ENCODE measurements at places on chromosomes 16 and 17.

GRCh38 chr16:69436896-69437295 lies 12.5 kb downstream of the CYB5B start:
- DNase-seq = no peak

DNA sequence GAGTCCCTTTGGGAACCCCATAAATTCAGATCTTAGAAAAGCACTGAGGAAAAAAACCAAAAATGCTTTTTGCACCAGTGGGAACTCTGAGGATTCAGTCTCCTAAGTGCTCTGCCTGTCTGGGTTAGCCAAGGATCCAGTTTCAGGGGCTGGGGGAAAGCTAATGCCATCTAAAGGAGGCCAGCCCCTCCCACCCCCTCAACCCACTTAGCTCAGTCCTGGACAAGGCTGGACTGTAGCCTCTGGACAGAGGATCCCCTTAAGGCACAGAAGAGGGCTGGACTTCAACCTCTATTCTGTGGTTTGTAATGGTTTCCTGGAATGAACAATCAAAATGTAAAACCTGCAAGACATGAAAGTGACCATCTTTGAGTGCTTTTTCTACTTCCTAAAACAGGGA lies 356.1 kb upstream of the ZFHX3 start:
- no peak for DNase-seq

GRCh38 chr17:74011966-74012365 lies 191.5 kb upstream of the RPL38 start:
- no peak for DNase-seq

DNA sequence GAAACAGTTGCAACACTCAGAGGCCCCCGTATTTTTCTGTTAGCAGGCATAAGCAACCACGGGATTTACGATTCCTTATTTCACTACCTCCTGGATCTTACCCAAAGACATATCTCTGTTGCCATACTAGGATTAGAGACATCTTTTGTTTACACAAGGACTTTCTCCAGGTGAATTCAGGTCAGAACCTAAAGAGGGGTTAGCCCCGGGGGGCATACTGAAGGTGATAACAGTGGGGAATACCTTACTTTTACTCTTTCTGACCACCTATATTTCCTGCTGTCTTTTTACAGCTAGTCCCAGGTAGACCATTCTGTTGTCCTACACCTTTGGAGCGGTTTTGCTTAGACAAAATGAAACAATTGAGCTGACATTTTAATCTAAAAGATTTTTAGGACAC lies 27.9 kb upstream of the CDH8 start:
- DNase-seq = no peak

DNA sequence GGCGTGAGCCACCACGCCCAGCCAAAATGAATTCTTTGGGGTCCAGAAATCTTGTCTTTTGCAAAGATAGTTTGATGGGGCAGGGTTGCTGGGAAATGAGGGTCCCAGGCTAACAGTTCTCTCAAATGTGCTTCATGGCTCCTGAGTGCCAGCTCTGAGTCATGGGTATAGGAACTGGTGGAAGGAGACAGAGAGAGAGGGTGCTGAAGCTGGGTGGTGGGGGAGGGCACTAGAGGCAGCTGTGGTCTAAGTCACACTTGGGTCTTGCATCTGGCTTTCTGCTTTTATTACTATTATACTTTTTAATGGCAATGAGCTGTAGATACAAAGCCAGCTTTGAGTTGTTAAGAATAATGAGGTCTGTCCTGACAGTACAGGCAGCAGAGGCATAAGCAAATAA lies 54.6 kb downstream of the PRKCA start:
- no peak for DNase-seq

- no peak for DNase-seq
These were observed 15.8 kb downstream of the CLEC10A start for GRCh38 chr17:7064261-7064660.

DNA sequence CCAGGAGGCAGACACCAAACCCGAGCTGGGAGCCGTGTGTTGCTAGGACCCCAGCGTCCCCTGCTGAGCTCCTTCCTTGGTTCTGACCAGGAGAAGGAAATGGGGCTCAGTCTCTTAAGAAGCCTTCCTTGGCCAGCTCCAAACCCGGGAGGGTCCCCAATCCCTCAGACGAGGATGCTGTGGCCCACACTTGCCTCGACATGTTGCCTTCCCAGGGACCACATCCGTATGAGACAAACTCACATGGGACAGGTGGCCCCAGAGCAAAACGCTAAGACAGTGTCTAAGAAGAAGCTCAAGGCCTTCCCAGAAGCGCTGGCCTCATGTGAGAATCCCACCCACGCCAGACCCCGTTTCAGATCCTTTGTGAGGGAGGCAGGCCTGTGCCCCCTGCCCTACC lies 19.8 kb downstream of the LGALS9 start:
- no peak for DNase-seq

DNA sequence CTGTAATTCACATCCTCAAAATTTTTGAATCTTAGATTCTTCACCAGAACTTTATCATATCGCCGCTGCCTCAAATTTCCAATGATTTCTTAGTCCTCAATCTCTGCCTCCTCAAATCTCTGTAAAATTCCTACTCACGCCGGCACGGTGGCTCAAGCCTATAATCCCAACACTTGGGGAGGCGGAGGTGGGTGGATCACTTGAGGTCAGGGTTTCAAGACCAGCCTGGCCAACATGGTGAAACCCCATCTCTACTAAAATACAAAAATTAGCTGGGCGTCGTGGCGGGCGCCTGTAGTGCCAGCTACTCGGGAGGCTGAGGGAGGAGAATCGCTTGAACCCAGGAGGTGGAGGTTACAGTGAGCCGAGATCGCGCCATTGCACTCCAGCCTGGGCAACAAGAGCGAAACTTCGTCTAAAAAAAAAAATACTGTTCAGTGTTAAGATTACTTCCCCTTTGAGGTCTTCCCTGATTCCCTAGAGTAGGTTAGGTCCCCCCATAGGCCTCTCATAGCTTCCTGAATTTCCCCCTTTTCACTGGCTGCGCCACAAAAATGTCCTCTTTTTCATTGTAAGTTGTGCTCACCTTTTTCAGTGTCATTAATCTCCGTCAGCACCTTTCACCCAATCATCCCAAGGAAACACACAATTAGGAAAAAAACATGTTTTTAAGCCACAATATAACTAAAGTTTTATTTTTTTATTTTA lies 919 bp upstream of the CBX1 start:
- DNase-seq = no peak

- DNase-seq = no peak
These were observed 105.9 kb upstream of the ANKFN1 start for GRCh38 chr17:56047331-56047730.

DNA sequence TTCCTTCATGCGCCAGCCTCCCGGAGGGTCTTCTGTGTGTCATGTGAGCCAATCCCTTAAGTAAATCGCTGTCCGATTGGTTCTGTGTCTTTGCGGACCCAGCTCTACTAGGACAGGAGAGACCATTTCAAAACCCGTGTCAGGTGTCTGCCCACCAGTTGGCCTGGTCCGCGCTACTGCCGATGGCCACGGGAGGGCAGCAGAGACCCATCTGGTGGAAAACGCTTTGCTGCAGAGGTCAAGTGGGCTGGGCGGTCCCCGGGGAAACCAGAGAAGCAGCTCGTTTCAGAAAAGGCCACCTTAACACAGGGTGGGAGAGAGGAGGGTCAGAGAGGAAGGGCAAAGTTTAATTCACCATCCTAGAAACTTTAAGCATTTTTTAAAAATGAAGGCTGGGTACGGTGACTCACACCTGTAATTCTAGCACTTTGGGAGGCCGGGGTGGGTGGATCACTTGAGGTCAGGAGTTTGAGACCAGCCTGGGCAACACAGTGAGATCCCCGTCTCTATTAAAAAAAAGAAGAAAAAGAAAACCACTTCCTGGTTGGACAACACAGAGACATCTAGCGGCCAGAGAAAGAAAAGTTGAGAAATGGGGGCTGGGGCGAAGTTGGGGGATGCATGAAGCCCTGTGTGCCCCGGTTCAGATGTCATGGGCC lies 2.8 kb upstream of the CIBAR2 start:
- peak; percentile 90 for DNase-seq

DNA sequence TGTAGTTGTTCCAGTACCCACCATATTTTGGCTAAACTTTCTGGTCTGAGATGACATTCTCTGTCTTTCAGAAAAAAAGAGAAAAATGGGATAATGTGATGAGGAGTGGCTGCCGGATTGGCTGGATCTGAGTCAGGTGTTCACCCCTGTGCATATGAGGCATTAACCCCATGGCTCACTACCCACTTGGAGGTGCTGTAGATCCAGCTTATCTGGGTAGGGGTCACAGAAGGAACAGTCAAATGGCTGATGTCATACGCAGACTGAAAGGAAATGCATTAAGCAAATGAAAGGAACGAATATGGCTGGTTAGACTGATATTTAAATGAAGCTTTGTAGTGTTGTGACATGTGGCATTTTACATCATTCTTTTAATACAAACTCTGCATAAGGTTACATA lies 17.3 kb downstream of the MAP2K6 start:
- DNase-seq = no peak
